ENCODE measurements at places on chromosomes 5 and 9.
A peak's percentile ranks its signal among the peaks of the same experiment; 100 is the strongest.

- DNase-seq, result no peak
These were observed 15.7 kb upstream of the BTF3 start for GRCh38 chr5:73482383-73483136.

GRCh38 chr5:149320791-149321330, 24.4 kb upstream of the GRPEL2 start:
- DNase-seq, result no peak

DNA sequence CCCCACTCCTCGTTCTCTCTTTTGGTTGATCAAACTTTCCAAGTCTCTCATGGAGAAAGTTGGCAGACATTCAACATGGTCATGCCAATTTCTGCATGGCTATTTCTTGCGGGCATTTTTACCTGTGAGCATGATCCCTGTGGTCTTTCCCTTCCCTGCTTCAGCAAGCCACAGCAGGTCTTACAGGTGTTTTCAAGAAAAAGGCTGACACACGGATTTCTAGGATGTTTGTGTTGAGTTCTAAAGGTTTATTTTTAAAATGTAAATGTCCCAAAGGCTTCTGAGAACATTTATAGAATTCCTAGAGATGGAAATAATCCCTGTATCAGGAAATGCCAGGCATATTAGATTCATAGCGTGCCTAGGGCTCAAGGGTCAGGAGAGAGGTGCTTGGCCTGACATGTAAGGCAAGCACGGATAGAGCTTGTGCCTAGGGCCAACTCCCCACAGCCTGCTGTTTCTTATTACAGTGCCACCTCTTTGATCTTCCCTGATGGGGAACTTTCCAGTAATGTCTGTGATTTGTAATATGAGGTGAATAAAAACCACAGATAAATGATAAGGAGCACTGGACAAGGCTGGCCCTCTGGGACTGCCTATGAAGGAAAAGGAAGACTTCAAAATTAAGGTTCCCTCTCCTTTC, 79.8 kb downstream of the MUSK start:
- no peak for DNase-seq

GRCh38 chr5:50887889-50888633, 221.6 kb downstream of the PARP8 start:
- no peak for DNase-seq

DNA sequence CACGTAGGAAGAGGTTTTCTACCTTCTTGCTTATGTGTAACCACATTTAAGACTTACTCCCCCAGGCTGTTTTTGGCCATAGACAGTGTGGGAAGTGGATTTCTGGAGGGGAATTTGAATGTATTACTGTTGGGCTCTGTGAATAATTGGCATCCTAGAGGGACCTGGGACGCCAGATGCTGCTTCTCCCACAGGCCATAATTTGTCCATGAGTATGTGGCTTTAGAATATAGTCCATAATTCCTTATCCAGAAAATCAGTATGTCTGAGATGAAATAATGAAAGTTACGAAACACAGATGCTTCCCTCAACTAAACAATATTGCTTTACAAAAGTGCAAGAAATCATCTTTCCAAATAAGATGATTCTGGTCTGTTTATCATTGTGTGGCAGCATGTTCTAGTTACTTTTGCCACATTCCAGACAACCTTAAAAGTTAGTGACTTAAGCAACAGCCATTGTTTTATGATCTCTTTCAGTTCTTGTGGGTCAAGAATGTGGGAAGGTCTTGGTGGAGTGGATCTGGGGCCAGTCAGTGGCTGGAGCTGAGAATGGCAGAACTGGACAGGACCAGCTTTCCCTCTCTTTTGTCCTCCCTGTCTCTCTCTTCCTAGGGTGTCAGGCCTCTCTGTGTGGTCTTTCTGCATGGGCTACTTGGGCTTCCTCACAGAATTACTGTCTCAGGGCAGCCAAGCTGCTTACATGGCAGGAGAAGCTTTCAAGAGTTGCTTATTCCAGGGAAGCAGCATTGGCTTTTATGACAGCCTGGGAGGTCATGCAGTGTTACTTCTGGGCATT, 79.4 kb downstream of the FBXL7 start:
- no peak for DNase-seq

DNA sequence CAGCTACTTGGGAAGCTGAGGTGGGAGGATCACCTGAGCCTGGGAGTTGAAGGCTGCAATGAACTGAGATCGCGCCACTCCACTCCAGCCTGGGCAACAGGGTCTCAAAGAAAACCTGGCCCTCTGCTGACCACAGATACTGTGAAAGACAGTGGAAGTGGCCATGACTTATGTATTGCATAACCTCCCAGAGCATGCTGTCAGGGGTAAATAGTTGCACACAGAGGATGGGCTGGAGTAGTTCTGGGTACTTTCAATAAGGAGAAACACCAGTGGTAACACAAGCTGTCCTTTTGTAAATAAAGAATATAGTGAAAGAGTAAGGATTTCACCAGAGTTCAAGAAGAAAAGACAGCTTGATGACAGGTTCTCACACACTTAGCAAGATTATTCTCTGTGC, 1.8 kb downstream of the ACER2 start:
- no peak for DNase-seq

GRCh38 chr9:86351880-86352279, 2.3 kb downstream of the TUT7 start:
- DNase-seq, result no peak

GRCh38 chr9:99787556-99787955, 34.1 kb upstream of the NR4A3 start:
- no peak for DNase-seq

GRCh38 chr5:143041-143440, 48.3 kb upstream of the LRRC14B start:
- no peak for DNase-seq

GRCh38 chr9:129182625-129183494, 4.8 kb upstream of the IER5L start:
- peak; percentile 32 for DNase-seq

- no peak for DNase-seq
These were observed 10.3 kb upstream of the FST start for GRCh38 chr5:53469946-53470687.

- no peak for DNase-seq
These were observed 146.7 kb downstream of the PRDM6 start for GRCh38 chr5:123235781-123236180.

DNA sequence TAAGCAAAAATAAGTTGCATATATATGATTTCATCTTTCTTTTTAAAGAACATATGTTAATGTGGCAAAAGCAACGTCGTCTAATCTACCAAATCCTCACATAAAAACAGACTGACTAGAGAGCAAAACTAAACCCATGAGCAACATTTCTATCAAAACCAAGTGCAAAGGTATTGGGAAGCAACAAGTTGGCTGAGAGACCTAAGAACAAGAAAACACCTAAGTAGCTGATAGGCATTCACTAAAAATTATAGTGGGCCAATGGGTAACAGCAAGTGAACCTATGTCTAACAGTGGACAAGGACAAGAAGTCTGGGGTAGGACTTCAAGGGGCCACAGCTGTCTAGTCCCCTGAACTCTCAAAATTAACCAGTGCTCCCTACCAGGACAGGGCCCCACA, 130.1 kb downstream of the SIL1 start:
- DNase-seq, result no peak

- no peak for DNase-seq
These were observed 46.8 kb upstream of the SLC1A1 start for GRCh38 chr9:4443439-4443838.

DNA sequence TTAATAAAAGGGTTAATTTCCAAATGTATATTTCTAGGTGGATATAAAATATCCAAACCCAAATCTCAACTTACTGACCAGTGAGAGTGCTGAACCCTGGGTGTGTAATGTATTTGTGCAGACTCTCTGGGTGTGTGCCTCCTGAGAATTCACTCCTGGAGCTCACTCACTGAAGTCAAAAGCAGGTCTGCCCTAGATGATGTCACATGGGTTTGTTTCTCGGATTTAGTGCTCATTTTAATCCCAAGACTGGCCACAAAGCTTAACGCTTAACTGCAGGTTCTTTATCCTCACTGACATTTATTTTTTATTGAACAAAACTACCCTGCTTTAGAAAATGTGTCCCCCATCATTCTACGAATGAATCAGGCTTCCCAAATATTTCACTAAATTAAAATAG, 179.4 kb downstream of the PPP2R2B start:
- DNase-seq, result no peak

- no peak for DNase-seq
These were observed 180.7 kb downstream of the MEF2C start for GRCh38 chr5:88702332-88702731.

DNA sequence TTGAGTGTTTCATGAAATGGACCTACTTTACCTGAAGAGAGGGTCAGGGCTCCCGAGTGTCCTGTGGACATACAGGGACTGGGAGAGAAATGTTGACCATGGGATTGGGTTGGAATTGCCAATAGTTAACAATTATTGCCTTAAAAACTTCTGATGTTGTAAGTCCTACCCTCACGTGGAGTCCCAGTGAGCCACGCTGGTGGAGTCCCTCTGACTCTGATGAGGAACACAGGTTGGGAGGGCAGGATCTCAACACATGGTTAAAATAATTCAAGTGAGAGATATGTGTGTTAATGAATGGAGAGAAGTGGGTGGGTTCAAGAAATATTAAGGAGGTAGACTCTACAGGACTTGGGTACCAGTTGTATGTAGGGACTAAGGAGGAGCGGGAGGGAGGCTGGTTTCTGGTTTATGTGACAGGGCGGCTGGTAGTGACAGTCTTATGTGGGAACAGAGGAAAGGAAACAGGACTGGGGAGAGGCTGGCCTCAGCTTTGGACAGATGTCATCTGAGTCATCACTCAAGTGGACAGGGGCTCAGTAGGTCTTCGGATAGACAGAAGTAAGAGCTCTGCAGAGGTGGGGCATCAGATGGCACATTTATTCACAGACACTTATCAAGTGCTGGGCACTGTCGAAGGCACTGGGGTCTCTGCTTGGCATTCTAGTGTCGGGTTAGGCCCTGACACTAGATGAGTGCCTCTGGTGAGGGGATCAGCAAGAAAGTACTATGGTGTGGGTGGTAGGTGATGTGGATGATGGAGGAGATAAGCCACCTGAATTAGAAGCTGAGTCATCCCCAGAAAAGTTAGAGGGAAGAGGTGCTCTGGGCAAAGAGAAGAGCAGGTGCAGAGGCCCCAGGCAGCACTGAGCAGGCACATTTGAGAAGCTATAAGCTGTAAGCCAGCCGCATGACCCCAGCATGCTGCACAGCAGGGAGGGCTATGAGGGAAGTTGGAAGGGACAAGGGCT, 27.2 kb downstream of the MAML1 start:
- peak; percentile 50 for DNase-seq
